ENCODE measurements at places on chromosomes 5 and 9.

DNA sequence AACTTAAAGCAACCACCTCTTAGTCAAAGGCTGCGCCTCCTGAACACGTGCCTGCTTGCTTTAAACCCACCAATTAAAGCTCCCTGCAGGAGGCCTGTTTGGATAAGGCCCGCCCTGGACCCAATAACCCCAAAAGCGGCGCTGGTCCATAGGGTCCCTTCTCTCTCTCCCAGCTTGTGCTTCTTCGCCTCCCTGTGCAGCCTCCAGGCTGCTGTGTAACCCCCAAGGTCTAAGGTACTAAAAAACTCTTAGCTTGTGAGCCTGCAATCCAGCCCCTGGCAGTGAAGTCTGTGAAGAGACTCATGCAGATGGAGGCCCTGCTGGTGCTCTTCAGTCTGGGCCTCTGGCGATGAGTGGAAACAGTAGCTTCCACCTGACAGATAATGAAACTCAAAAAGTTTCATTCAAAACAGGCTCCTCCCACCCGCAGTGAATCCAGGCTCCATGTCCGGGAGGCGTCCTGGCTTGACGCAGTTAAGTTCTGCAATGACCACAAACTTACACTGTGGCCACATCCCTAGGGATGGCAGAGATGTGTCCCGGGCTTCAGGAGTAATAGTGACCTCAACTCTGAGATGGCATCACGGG lies 97.3 kb downstream of the PRRT1B start:
- no peak for DNase-seq

GRCh38 chr9:76580820-76581219 lies 121.8 kb downstream of the GCNT1 start:
- no peak for DNase-seq

- DNase-seq, result no peak
Observed at GRCh38 chr9:134630393-134630790, 11.2 kb upstream of the COL5A1 start.

- no peak for DNase-seq
Observed at GRCh38 chr5:28734396-28734795, 1696.0 kb upstream of the CDH9 start.

GRCh38 chr5:65243161-65243560 lies 238.6 kb downstream of the ADAMTS6 start:
- no peak for DNase-seq

DNA sequence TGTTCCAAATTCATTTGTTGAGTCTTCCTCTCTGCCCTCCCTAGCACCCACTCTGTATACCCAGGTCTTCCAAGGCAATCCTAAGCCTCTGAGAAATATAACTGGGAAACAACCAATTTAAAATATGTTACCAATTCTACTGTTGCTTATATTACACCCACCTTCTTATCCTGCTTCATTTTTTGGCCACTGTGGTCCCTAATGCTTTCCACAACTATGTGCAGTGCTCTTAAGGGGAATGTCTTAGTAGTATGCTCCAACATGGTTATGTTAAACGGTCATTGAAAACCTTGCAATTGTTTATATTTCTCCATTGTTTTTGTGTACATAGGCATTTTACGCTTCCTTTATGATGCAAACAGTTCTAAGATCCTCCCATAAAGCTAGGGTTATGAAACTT lies 273.1 kb upstream of the HAPLN1 start:
- DNase-seq, result no peak

- no peak for DNase-seq
Observed at GRCh38 chr9:114123031-114123977, 24.2 kb upstream of the KIF12 start.

DNA sequence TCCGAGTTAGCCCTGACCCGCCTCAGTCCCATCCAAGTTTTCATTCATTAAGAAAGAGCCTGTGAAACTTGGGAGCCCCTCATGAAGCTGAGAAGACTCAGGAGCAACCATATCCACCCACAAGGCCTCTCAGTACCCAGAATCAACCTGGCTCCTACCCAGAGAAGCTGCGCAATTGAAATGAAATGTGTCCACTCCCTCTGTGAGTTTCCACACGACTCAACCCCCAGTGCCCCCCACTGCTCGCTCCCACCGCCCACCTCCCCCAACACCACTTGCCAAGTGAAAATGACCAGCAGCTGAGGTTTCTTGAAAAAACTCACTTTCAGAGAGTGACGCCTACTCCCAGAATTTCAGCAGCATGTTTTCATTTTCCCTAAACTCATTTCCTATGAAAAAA lies 104.6 kb downstream of the CDK5RAP2 start:
- DNase-seq, result no peak

DNA sequence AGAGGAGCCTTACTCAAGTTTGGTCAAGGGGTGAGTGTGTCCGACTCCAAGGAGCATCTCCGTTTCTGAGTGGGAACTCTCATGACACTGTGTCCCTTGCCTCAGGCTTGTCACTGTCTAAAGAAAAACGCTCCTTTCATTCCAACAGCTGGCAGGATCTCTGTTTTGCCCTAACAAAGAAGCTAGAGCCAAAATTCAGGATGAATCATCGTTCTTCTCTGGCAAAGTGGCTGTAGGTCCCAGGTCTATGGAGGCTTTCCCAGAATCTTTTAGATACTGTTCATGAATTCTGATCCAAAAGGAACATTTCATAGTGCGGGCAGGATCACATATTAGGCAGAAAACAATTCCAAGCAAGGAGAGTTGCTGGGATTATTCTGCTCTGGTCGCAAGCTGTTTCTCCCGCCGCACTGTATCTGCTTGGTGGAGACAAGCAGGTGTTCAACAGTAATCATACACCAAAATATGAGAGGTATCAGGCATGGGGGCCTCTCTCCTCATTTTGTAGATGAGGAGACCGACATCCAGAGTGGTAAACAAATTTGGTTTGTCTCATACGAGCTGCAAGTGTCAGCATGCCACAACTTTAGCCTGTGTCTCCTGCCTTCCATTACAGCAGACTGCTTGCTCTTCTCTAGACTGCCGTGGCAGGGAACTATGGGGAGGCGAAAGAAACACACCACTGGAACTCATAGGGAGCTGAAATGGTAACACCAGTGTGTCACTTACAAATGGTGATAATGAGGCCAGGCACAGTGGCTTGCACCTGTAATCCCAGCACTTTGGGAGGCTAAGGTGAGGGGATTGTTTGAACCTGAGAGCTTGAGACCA lies 72.6 kb downstream of the ENTREP1 start:
- no peak for DNase-seq

Data from right renal pelvis (tissue), 4 donors.